MCF 10A (cell line): ENCODE measurements at places on chromosomes 5 and 9.

DNA sequence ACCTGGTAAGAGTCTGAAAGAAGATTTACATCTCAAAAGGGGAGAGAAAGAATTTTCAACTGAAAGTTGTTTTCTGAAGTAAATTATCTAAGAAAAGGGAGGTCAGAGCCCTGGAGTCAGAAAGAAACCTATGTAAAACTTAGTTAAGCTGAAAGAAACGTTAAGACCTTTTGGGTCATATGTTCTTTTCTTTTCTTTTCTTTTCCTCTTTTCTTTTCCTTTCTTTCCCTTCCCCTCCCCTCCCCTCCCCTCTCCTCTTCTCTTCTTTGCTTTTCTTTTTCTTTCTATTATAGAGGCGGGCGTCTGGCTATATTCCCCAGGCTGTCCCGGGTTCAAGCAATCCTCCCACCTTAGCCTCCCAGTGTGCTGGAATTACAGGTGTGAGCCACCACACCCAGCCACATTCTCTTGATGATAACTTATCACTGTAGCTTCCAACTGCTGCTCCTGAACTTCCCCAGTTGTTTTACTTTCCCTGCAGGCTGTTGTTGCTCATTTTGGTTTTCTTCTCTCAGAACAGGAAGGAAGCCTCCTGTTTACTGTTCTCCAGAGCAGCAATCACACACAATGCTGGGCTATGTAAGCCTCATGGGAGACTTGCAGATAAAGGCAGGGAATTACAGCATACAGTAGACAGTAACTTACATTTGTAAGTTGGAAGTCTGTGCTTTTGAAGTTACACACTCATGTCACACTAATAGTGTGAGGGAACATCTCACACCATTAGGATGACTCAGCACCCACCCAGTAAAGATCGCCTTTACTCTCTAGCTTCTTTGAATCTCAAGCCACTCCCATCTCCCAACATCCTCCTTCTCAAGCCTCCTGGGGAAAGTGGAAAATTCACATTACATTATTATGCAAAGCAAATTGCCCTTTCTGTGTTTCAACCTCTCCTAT lies 2216.6 kb upstream of the WWC1 start:
- DNase-seq = peak; percentile 21

- DNase-seq = no peak
Observed at GRCh38 chr5:72065751-72066255, 41.5 kb upstream of the MAP1B start.

- no peak for DNase-seq
Observed at GRCh38 chr5:64269164-64269563, 103.5 kb downstream of the RNF180 start.

- DNase-seq = no peak
Observed at GRCh38 chr5:16976625-16977008, 40.5 kb upstream of the MYO10 start.

GRCh38 chr5:138623053-138623452 lies 47.9 kb upstream of the HSPA9 start:
- DNase-seq = peak; percentile 34

DNA sequence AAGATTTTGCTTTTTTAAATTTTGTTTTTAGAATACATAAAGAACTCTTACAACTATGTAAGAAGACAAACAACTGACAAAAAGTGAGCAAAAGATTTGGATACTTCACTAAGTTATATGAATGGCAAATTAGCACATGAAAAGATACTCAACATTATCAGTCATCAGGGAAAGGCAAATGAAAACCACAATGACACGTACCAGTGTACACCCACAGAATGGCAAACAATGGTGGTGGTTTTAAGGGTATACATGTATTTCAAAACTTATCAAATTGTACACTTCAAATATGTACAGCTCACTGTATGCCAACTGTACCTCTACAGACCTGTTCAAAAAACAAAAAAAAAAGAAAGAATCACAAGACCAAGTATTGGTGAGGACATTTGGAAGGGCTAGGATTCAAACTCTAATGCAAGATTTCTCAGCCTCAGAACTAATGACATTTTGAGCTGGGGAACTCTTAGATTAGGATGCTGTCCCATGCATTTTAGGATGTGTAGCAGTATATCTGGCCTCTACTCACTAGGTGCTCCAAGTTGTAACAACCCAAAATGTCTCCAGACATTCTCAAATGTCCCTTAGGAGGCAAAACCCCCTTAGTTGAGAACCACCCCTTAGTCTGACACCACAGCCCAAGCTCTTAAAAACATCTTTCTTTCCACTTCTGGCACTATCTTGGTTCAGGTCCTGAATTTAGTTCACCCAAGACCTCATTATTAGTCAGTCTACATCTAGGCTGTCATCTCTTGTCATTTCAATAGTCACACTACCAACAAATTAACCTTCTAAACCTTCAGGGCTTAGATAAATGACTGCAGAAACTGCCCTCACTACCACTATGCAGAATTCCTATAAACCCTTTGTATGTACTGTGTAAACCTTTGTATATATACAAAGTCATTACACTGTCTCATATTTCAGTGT lies 9.7 kb downstream of the SCAI start:
- no peak for DNase-seq

DNA sequence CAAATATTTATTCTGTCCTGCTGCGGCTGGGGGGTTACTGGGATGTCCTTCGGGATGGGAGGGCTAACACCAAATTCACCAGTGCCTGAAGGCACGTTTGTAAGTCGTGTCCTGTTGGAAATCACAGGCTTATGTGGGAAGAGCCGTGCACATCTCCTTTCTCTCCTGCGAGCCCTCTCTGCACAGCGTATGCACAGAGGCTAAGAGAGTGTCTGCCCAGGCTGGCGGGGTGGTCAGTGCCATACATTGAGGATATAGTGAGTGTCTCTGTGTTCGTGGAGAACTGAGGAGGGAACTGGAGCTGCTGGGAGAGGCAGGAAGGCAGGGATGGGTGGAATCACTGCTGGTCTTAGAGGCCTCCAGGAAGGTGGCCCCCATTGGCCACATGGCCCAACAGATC lies 110.1 kb downstream of the WNK2 start:
- DNase-seq = no peak

DNA sequence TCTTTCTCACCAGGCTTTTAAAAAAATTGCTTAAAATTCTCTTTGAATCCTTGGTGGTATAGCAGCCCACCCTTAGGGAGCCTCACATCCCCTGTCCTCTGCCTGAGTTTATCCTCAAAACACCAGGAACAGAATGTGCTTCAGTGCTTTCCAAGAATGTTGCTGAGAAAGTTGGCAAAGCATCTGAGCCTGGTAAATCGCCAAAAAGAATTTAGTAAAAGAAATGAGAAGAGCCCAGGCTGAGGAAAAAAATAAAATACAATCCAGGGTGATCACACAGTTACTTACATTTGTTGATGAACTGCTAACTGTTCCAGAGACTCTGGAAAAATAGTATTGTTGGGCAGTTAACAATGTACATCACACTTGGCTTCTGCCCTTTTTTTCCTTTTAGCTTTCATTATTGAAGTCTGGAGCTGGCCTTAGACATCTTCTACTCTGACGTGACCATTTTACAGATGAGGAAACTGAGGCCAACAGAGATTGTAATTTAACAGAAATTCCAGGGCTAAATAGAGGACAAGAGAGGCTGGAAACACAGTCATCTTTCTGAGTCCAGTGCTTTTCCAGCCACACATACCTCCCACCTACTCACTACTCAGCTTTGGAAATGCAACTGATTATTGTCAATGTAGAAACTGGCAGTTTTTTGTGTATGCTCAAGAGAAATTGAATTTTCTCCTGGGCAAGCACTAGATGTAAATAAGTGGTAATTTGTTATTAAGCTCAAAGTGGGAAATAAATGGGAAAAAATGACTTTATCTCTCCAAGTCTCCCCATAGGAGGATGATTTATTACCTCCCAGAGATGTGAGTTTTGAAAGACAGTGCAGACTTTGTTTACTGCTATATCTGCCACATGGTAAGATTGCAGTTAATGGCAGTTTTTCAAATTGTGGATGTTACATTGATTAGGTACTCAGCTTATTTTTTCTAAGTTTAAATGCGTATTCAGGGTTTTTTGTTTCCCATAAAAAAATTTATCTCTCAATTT lies 86.7 kb upstream of the ALDH1A1 start:
- peak; percentile 15 for DNase-seq

DNA sequence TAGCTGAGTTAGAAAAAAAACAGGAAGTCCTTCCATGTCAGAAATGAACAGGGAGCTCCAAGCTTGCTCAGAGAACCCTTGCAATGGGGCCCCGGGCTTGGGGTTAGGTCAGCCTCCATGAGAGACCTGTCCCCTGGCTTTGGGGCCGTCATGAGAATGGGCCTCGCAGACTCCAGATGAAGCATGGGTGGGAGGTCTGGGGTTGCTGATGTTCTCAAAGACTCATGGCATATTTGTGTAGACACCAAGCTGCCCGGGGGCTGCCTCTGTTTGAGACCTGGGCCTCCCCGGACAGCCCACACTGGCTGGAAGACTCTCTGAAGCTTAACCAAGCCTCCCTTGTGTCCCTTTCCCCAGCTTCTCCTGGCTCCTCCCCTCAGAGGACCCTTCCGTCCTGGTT lies 186.3 kb downstream of the IRX2 start:
- DNase-seq = no peak

DNA sequence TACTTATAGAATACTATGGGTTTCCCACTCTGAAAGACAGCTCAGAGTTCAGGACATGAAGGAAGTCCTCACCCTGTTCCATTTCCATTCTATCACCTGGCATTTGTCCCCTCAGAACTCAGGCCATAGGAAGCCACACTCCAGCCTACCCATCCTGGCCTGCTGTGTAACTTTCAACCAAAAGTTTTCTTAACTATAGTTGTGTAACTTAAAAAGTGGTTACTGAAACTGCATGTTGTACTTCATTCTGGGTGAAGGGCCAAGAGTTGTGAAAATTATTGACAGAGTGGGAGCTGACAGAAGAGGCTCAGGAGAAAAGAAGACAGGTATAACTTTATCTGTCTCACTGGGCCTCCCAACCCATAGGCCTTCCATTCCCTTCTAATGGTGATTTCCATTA lies 212.5 kb downstream of the RAB3C start:
- DNase-seq = no peak

GRCh38 chr9:93676310-93677047 lies 100.1 kb downstream of the PHF2 start:
- DNase-seq = no peak

- peak; percentile 66 for DNase-seq
Observed at GRCh38 chr5:148791334-148791667, 35.1 kb upstream of the ADRB2 start.

DNA sequence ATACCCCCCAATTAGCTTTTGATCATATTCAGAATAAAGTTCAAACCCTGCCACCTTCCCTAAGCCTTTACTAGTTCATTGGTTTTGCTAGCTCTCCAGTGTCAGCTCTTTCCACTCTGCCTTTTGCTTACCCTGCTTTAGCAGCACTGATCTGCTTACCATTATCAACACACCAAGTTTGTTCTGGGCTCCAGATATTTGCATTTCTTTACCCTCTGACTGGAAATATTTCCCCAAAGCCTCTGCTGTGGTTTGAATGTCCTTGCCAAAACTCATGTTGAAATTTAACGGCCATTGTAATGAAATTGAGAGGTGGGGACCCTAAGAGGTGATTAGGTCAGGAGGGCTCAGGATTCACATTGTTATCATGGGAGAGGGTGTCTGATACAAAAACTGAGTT lies 99.5 kb downstream of the GCNT1 start:
- no peak for DNase-seq

- DNase-seq = no peak
Observed at GRCh38 chr9:137986268-137987099, 108.9 kb downstream of the CACNA1B start.

DNA sequence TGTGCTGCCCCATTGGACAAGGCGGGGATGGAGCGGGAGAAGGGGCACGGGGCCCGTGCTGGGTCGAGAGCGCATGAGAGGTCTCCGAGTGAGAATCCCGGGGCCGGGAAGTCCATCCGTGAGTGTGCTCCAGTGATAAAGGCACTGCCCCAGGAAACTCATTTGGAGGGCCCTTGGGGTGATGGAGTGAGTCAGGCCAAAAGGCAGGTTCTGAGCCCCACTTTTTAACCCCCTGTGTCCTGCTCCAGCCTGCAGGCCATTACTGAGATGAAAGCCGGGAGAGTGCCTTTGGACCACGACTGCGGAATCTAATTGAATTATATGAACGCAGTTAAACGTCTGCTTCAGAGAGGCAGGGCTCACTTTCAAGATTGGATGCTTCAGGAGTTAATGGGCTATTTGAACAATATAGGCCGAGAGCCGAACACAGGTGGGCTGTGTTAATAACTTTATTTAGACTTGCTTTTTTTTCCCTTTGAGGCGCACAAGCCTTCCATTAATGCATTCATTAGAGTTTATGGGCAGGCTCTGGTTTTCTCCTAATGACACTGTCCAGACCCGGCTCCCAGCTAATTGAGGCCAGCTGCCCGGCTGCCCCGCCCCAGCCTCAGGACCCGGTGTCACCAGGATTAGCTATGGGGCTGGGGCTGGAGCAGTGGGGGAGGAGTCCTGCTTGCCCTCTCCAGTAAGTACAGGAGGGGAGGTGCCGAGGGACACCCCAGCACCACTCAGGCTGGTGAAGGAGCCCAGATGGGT lies 79.1 kb upstream of the LMX1B start:
- no peak for DNase-seq

GRCh38 chr5:84299959-84300358 lies 84.7 kb downstream of the EDIL3 start:
- no peak for DNase-seq

DNA sequence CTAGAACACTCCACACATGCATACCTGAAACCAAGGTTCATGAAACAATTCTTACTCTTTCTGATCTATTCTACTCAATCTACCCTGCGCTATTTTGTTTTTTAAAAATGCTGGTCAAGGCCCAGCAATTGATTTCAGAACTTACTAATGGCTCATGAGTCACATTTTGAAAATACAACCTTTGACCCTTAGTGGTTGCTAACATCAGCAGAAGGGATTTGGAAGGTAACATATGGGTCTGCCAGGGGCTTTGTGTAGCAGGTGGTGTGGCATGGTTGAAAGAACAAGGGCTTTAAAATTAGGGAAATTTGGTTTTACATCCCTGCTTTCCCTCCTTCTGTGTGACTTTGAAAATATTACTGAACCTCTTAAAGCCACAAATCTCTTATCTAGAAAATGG lies 101.4 kb downstream of the ATG10 start:
- DNase-seq = no peak

- no peak for DNase-seq
Observed at GRCh38 chr5:125750861-125751186, 672.4 kb upstream of the GRAMD2B start.

DNA sequence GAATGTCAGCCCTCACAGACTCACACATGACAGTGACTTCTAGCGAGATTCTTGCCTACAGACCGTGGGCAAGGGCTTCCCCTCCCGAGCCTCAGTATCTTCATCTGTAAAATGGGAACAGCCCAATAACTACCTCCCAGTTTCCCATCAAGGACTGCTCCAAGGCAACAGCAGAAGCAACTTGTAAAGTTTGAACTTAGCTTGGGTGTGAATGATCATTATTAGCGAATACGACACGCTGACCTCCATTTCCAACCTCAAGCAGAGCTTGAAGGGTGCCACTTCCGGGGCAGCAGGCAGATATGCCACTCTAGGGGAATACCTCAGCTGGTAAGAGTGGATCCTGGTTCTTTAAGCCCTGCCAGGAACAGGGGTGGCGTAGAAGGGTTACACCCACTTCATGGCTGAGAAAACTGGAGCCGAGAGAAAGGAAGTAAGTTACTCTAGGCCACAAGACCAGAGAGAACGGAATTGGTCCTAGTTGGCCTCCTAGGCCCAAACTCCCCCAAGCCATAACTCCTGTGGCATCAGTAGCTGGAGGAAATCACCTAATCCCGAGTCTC lies 2.0 kb downstream of the RNF44 start:
- peak; percentile 38 for DNase-seq

- peak; percentile 23 for DNase-seq
Observed at GRCh38 chr5:97425511-97425910, 242.5 kb upstream of the RIOK2 start.
